ENCODE measurements at places on chromosomes 13 and 19. TPM values are rescaled to one million over a fixed set of nuclear protein-coding genes. Genes with fewer than 3 reads are reported as not detected.

DNA sequence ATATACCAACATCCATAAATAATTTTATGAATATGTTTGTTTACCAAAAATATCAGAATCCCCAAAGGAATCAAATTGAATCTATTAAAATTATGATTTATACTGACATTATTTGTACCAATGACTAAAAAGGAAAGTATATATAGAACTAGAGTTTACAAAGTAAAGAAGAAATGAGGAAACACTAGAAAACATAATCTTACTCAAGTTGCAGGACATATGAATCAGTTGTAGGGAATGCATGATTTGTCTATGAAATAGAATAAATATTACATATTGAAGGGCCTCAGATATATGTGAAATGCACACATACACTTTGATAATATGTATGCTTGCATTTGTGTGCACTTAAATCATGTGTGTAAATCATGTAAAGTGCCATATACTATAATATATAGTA lies 1466.4 kb downstream of the EFNB2 start:
- H3K27me3 ChIP-seq, result no peaks in the 10 kb centered on the region
- H3K4me1 ChIP-seq, result no peaks in the 10 kb centered on the region
- no peak overlapping the region for H3K27ac ChIP-seq

- H3K4me3 ChIP-seq, result no peak overlapping the region
- no peaks in the 10 kb centered on the region for H3K36me3 ChIP-seq
- peaks cover 4% of the 10 kb centered on the region for H3K4me1 ChIP-seq
These were observed 68.7 kb downstream of the POSTN start for GRCh38 chr13:37529751-37530385.

DNA sequence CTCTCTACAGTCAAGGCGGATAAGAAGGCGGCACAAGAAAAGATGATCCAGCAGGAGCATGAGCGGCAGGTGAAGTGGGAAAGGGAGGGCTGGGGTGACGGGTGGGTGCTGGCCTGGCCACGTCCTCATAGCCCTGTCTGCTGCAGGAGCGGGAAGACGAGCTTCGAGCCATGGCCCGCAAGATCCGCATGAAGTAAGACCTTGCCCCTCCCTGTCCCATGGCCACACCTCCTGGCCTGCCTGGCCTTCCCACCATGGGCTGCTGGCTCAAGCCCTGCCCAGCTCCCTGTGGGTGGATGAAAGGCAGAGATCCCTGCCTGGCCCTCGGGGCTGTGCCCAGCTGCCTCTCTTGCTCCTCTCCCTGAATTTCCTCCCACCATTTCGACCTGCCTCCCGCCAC lies 7.2 kb downstream of the ZNF296 start:
- no peaks in the 10 kb centered on the region for H3K4me1 ChIP-seq
- H3K27ac ChIP-seq, result no peak overlapping the region
- no peak overlapping the region for H3K4me3 ChIP-seq
- peaks cover 19% of the 10 kb centered on the region for H3K36me3 ChIP-seq
- DNase-seq, result no peak

DNA sequence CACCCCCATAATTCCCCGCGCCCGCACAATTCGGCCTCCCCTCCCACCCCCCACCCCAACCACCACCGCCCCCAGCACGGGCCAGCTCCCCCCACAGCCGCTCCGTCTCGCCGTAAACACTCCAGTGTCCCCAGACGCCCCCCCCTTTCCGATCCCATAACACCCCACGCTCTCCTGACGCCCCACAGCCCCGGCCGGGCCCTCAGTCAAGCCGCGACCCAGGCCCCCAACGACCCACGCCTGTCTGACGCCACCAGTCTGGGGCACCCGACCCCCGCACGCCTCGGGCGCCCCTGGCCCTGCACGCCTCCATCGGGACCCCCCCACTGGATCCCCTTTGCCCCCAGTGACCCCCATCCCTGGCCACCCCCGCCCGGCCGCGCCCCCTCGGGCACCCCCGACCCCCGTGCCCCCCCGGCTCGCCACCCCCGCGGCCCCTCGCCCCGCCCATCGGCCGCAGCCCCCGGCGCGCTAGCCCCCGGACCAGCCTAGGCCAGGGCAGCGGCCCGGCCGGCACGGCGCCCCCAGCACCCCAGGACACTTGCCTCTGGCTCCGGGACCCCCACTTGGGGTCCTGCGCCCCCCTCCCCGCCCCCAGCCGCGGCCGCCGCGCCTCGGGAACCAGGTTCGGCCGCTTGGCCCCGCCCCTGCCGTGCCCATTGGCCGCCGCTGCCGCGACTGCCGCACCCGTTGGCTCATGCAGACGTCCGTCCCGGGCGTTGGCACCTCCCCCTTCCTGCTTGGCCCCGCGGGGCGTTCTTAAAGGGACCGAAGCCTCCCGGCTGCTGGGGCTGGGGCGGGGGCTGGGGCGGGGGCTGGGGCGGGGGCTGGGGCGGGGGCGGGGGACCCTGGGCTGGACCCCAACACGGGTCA lies at the start of gene FKBP8:
Gene FKBP8, minus strand, starts transcription at position 633 of the 873 bp plus-strand sequence. CDS start 1,603 bp downstream, outside the sequence.
- H3K27ac ChIP-seq, result peak within 1 kb of the TSS; percentile 33
- H3K36me3 ChIP-seq, result peaks cover 9% of the 10 kb centered on the region
- peak within 1 kb of the TSS; percentile 63 for H3K4me3 ChIP-seq
- peaks cover 14% of the 10 kb centered on the region for H3K4me1 ChIP-seq

GRCh38 chr13:81302125-81302524 lies 961.2 kb upstream of the SPRY2 start:
- no peaks in the 10 kb centered on the region for H3K27me3 ChIP-seq
- H3K36me3 ChIP-seq, result no peaks in the 10 kb centered on the region
- H3K4me3 ChIP-seq, result no peak overlapping the region
- H3K4me1 ChIP-seq, result no peaks in the 10 kb centered on the region
- H3K27ac ChIP-seq, result no peak overlapping the region

DNA sequence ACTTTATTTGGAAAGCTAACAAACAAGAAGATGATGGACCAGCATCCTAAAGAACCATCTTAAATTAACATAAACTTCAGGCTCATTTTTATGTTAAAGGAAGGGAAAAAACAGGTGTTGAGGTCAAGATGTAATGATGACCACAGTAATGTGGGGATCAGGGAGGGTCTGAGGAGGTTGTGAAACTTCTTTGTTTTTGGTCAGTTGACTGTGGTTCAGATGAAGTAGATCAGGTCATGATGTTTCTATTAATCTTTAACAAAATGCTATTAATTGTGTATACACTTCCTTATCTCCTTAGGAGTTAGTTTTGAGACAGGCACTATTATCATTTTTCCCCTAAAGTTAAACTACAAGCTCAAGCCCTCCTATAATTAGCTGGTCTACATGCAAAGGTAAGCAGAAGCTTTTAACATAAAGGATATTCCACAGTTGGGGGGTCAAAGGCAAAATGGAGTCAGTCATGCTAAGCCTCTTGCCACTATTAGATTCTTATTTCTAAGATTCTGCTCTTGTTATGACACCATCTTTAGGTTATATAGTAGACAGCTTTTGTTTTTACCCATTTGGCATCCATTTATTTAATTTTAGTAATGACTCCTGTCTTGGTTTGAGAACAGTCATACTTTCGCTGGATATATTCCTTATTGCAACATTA lies 800.1 kb upstream of the PCDH9 start:
- no peaks in the 10 kb centered on the region for H3K36me3 ChIP-seq
- H3K27me3 ChIP-seq, result no peaks in the 10 kb centered on the region
- DNase-seq, result no peak
- H3K4me3 ChIP-seq, result no peak overlapping the region
- H3K27ac ChIP-seq, result no peak overlapping the region

DNA sequence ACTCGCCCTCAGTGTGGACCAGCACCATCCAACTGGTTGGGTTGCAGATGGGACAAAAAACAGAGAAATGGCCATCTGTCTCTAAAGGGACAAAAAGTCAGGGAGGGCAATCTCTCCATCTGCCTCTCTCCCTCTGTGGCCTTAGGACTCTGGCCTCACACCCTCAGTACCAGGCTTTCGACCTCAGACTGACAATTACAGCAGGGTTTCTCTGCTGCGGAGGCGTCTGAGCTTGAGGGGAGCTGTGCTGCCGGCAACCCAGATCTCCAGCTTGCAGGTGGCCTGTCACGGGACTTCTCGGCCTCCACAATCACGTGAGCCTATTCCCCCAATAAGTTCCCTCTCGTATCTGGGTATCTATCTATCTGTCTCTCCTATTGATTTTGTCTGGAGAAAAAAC lies 27.7 kb downstream of the MLLT1 start:
- no peaks in the 10 kb centered on the region for H3K27me3 ChIP-seq
- no peak overlapping the region for H3K4me3 ChIP-seq
- H3K36me3 ChIP-seq, result peaks cover 2% of the 10 kb centered on the region
- H3K4me1 ChIP-seq, result peaks cover 36% of the 10 kb centered on the region

DNA sequence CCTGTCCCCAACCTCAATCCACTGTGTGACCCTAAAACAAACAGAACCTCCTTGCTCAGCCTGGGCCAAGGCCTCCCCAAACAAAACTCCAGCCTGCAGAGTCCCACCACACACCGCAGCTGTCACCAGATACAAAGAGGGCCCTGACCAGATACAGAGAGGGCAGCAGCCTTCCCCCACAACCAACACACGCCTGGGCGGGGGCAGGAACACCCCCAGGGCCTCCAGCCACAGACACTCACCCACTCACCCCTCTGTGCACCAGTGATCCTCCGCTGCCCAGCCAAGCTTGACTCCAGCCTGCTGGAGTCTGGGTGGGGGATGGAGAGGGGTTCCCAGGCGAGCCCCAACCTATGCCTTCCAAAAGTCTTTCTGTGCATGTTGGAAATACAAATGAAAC lies 5.9 kb upstream of the CIRBP start:
- H3K36me3 ChIP-seq, result no peaks in the 10 kb centered on the region
- DNase-seq, result no peak
- H3K4me3 ChIP-seq, result no peak overlapping the region
- H3K27me3 ChIP-seq, result no peaks in the 10 kb centered on the region

Gene VSTM2B
- not detected for total RNA-seq
